Kidney (tissue), 22 donors: ENCODE measurements at places on chromosomes 3 and 15.
A peak's percentile ranks its signal among the peaks of the same experiment; 100 is the strongest.

DNA sequence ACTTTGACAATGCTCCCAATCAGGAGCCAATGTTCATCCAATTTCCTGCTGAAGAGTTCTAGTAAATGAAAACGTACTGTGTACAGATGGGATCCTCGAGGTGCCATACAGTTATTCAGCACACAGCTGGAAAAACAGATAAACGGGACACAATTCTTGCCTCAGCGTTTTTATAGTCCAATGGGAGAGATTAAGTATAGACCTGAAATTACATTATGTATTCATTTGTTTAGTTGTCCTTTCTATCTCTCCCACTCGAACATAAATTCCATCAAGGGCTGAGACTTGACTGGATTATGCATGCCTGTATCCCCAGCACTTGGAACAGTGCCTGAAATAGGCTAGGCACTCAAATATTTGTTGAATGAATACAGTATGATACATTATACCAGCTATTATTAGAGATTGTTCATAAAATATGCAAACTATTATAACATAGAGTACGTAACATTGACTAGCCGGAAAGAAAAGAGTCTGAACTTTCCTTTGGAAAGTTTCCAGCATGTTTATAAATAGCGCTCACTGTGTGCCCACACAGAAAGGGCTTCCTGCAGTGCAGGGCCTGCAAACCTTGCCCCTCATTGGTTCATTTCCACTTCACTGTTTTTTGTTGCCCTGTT is 27.4 kb upstream of the SNTN start:
- no peak for DNase-seq
- H3K4me1 ChIP-seq = no peaks in the 10 kb centered on the region
- H3K27ac ChIP-seq = no peak overlapping the region
- H3K27me3 ChIP-seq = no peaks in the 10 kb centered on the region
- H3K4me3 ChIP-seq = no peak overlapping the region
- H3K36me3 ChIP-seq = no peaks in the 10 kb centered on the region

- H3K36me3 ChIP-seq = no peaks in the 10 kb centered on the region
- H3K4me3 ChIP-seq = no peak overlapping the region
- H3K27ac ChIP-seq = no peak overlapping the region
- no peaks in the 10 kb centered on the region for H3K4me1 ChIP-seq
- no peaks in the 10 kb centered on the region for H3K27me3 ChIP-seq
Measured at GRCh38 chr3:125185805-125186204, 26.7 kb downstream of the SLC12A8 start.

- H3K4me3 ChIP-seq = no peak overlapping the region
- H3K4me1 ChIP-seq = peaks cover 16% of the 10 kb centered on the region
- H3K27ac ChIP-seq = no peak overlapping the region
- no peak for DNase-seq
- H3K27me3 ChIP-seq = no peaks in the 10 kb centered on the region
Measured at GRCh38 chr3:24387000-24387399, 107.7 kb downstream of the THRB start.

GRCh38 chr3:139653582-139653981 is 24.2 kb downstream of the NMNAT3 start:
- no peaks in the 10 kb centered on the region for H3K27me3 ChIP-seq
- no peaks in the 10 kb centered on the region for H3K4me1 ChIP-seq
- H3K27ac ChIP-seq = no peak overlapping the region
- no peak for DNase-seq

DNA sequence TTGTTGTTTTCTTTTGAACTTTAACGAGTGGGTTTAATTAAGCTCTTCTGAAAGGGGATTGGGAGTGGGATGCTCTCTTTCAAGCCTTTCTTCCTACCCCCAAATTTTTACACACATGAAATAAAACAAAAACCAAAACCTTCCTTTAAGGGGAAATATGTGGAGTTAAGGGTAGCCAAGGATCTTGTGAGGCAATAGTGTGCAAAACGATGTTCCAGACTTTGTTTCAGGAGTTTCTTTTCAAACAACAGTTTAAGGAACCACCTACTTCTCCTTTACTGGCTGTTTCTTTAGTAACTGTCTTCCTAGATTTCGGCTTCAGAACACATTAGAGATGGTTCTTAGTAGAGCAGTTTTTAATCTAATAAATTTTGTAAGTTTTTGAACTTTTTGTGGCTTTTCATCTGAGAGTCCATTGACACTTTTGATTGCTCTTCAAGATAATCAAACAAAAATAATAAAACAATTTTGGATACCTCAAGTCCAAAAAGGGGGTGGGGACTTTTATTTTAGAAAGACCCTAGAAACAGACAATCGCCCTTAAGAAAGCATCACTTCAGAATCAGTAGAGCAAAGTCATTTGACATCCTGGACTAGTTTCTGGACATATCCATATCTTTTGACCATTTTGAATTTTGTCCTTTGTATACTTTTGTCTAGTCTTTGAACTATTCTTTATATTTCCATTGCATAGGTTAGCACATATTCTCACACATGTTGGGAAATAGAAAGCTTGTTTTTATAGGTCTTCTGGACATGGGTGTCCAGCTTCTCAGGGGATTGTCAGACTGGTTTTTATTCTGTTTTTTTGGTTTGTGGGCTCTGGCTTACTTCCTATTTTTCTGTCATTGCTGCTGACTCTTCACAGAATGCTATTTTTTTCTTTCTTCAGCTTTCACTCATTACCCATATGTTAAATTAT is 6.0 kb downstream of the DIPK2A start:
- no peaks in the 10 kb centered on the region for H3K36me3 ChIP-seq
- H3K4me1 ChIP-seq = no peaks in the 10 kb centered on the region
- H3K27me3 ChIP-seq = no peaks in the 10 kb centered on the region
- H3K27ac ChIP-seq = no peak overlapping the region
- no peak for DNase-seq
- H3K4me3 ChIP-seq = no peak overlapping the region

GRCh38 chr15:33825453-33825852 is 142.8 kb upstream of the CHRM5 start:
- H3K36me3 ChIP-seq = no peaks in the 10 kb centered on the region
- no peak overlapping the region for H3K27ac ChIP-seq
- no peaks in the 10 kb centered on the region for H3K27me3 ChIP-seq
- H3K4me1 ChIP-seq = no peaks in the 10 kb centered on the region
- H3K4me3 ChIP-seq = no peak overlapping the region

DNA sequence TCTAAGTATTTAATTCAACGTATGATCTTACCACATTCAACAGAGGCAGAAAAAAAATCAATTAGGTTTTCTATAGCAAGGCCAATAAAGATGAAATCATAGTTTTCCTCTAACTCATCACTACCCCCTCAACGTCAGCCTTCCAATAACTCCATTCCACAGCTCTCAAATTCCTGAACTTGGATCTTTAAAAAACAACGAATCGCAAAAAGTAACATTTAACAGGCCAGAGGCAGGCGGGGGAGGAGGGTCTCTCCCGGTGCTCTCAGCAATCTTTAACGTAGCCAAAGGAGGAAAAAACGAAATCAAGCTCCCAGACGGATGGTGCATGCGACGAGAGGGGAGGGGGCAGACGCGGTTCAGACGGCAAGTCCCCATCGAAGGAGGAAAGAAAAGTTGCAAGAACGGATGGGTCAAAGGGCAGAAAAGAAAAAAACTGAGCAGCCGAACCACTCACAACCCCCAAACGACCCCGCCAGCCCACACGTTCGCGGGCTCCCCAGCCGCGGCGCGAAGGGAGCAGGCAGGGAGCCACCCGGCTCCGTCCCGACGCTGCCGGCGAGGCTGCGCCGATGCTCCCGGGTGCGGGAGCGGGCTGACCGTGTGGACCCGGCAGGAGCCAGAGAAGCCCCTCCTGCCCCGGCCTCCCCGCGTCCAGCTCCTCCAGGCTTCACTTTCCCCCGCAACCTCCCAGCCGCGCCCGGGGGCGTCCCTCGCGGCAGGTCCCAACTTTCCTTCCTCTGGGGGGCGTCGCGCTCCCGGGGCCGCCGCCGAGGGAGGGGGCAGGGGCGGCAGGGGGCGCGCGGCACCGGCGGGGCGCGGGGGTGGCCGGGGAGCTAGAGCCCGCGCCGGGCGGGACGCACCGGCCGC is 703 bp downstream of the PEAK1 start:
- no peaks in the 10 kb centered on the region for H3K36me3 ChIP-seq
- no peaks in the 10 kb centered on the region for H3K4me1 ChIP-seq
- peak; percentile 73 for DNase-seq
- H3K4me3 ChIP-seq = peak overlapping the region; percentile 86
- H3K27ac ChIP-seq = peak overlapping the region; percentile 78
